ENCODE measurements at places on chromosomes 3 and 15.

GRCh38 chr3:117238806-117239205 lies 529.2 kb downstream of the TUSC7 start:
- no peak for DNase-seq

- no peak for DNase-seq
Measured at GRCh38 chr15:68894208-68894607, 36.1 kb upstream of the SPESP1 start.

GRCh38 chr3:169966951-169967915 lies 626 bp downstream of the SEC62 start:
- peak; percentile 85 for DNase-seq

GRCh38 chr3:186270701-186271100 lies 91.3 kb downstream of the DGKG start:
- no peak for DNase-seq

DNA sequence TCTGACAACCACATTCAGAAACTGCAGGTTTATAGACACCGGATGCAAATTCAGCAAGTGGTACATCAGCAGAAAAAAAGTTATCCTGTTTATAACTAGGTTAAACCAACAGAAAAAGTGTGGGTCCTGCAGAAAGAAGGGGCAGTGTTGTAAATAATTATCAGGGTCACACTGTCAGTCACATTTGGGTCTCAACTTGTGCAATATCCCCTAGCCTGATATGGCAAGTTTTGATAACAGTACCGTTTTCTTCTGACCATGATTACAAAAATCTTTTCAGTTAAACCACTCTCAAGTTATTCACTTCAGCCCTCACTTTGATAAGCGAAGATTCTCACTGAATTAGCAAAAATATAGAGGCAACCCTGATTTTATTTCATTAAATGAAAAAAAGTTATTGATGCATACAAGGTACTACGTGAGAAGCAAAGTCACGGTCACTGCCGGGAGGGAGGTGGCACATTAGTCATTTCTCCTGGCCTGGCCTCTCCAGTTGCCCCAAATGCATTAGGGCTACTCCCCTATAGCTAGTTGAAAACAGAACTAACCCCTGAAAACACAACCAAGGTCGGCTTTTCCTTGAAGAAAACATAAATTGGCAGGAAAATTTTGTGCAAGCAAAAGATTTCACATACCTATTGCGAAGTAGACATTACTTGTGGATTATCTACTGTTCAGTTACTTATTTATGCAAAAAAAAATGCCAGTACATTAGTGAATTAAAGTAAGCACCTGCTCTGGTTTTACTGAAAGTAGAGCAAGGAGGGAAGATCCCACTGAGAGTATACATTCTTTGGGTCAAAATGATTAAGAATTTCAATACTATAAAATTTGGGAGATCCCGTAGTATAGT lies 28.6 kb downstream of the IL5RA start:
- no peak for DNase-seq

DNA sequence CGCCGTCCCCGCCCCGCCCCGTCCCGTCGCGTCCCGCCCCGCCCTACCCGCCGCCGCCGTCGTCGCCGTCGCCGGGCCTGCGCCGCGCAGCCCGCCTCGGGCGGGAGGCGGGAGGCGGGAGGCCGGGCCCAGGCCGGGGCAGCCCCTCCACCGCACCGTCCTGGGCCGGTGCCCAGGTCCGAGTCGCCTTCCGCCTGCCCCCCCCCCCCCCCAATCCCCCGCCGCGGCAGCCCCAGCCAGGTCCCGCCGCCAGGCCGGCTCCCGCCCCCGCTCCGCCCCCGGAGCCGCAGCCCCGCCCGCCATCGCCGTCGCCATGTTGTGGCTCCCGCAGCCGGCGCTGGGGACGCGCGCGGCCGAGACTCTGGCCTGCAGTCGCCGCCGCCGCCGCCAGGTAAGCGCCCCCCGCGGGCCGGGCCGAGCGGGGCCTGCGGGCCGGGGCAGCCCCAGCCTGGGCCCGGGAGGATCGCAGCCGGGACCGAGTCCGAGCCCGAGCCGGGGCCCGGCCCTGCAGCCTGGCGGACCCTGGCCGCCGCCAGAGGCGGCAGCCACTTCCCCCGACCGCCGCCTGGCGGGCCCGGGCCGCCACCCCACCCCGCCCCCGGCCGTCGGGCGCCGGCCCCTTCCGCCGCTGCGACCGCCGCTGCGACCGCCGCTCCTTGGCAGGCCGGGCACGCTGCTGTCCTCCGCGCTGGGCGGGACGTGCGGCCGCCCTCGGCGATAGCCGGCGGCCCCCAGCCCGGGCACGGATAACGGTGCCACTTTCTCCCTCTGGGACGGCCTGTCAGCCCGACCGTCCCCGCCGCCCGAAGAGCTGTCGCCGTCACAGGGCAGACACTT lies at the start of gene ZNF592:
ZNF592 (plus strand) TSS at position 319 of the 837 bp plus-strand sequence. CDS start 34,084 bp downstream, outside the sequence.
- peak; percentile 30 for DNase-seq

GRCh38 chr3:185880600-185880999 lies 55.8 kb upstream of the IGF2BP2 start:
- DNase-seq = no peak

GRCh38 chr3:104873331-104873730 lies 493.4 kb upstream of the ALCAM start:
- DNase-seq = no peak

GRCh38 chr3:196131921-196132320 lies 50.0 kb upstream of the TFRC start:
- no peak for DNase-seq

DNA sequence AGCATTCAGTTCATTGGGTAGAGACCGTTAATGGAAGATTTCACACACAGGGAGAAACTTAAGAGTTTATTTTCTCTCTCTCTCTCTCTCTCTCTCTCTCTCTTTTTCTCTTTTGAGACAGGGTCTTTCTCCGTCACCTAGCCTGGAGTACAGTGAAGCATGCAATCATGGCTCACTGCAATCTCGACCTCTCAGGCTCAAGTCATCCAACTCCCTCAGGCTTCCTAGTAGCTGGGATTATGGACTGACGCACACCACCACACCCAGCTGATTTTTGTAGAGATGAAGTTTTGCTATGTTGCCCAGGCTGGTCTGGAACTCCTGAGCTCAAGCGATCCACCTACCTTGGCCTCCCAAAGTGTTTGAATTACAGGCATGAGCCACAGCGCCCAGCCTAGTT lies 1.6 kb downstream of the WDR72 start:
- DNase-seq = no peak

- no peak for DNase-seq
Measured at GRCh38 chr15:29765898-29766527, 56.3 kb downstream of the TJP1 start.

DNA sequence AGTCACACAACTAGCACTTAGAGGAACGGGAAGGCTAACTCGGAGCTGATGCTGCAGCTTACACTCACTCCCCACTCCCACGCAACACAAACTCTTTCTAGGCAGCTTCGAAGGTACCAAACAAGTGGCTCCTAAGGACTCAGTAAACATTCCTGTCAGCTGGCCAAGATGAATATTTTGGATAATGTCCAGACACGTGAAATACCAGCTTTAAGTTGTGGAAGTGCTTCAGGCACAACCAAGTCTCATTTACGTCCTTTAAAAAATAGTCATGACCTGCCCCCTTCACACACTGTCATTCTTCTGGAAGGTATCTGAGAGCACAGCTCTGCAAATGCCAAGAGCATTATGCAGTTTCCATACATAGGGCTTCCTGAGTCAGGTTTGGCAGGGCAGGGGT lies 1005.9 kb upstream of the CFAP20DC start:
- DNase-seq = no peak

DNA sequence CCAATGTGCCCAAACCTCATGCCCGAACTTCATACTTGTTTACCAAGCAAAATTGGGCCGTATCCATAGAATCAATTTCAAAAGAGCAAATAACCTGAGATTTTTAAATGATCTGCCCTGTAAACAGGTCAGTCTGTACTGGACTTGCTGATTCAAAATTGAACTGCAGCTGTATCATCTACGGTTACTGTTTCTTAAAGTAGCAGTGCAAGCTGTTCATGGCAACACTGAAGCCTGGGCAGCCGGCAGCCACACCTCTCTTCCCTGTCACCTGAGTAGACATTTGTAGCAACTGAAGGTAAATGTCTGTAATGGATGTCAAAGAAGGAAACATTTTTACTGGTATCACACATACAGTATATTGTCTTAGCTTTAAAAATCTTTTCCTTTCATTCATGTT lies 10.6 kb downstream of the EIF4E3 start:
- DNase-seq = no peak

DNA sequence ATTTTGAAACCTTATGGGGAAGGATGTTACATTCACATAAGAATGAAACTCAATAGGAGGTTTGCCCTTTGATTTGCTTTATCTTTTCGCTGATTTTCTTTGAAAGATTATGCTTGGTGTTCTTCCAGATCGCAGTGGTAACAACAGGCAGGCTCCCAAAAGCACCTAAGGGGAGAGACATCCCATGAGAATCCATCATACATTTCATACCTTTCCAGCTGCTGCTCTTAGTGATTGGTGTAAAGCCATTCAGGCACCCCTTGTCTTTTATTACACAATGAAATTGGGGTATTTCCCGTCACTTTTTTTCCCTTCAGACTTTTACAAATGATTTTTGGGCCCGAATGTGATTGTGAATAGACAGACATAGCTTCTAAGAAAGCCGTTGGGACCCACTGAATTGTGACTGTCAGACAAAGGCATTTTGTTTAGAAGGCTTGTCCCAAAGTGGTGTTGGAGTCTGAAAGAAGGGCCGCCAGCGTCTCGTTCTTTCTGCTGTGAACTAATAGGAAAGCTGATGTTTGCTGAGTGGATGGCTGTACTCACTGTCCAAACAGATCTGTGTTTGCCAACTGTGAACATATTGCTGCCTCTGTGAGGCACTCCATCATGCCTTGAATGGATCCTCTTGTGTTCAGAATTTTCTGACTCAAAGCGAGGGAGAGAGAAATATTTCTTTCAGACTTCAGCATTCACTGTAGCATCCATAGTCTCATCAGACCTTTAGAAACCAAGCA lies 164.3 kb downstream of the FNDC3B start:
- no peak for DNase-seq

GRCh38 chr15:74957476-74958035 lies 984 bp upstream of the RPP25 start:
- DNase-seq = peak; percentile 55

- DNase-seq = no peak
Measured at GRCh38 chr3:119302697-119303551, 8.7 kb downstream of the ARHGAP31 start.

- no peak for DNase-seq
Measured at GRCh38 chr15:38196076-38196475, 56.6 kb upstream of the SPRED1 start.

DNA sequence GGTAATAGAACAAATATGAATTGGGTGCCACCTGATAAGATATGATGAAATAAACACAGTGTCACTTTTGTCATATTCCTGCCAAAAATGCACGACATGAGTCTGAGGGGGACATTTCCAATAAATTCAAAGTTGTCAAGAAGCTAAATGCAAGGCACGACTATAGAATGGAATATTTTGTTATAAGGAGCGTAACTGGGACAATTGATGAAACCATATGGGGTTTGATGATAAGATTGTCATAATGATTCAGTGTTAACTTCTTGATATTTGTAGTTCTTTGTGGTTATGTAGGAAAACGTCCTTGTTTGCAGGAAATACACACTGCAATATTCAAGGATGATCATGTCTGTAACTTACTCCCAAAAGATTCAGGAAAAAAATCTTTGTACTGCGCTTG lies 163.3 kb downstream of the MEX3B start:
- no peak for DNase-seq

- DNase-seq = no peak
Measured at GRCh38 chr15:36605604-36606263, 26.3 kb downstream of the CDIN1 start.

DNA sequence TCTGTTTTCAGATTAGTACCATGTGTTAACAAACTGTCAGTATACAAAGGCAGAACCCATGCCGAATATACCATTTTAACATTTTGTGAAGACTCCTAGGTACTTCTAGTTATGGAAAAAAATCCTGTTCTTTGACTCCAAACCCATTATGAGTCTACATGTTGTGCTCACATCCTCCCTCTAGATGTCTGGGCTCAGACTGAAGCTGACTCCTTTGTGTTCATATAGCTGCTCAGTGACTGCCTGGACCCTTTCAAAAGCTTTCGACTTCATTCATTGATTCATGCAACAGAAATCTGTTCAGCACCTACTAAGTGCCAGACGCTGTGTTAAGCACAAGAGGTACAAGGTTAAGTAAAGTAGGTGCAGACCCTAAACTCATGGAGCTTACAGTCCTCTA lies 60.5 kb downstream of the MEGF11 start:
- DNase-seq = no peak

DNA sequence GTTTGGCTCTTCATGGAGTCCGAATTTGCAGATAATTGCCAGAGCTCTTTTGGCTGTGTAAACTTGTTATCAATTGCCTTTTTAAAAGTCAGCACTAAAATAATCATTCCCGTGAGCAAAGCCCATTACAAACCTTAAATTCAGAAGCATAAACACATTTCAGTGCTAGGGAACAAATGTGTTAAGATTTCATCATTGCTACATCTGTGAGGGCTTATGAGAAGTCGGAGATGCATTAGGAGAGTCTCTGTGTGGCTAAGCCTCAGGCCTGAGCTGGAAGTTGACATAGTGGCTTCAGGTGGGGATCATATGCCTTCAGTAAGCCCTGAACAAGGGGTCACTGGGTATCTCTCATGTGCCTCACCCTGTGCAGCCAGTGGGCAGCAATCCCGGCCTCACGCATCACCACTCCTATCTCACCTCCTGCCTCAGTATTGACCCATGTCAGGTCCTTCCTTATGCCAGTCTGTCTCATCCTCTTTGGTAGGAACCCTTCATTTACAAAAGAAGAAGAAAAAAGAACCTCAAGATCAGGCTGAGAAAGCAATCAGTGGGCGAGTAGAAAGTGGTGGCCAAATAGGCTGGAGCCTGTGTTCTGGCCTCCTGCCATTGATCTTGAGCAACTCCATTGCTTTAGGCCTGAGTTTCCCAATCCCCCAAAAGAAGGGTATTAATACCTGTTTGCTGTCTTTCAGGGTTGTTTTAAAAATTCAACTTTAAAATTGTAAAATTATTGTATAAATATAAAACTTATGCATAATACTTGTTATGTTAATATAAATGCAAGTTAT lies 233.5 kb downstream of the IL20RB start:
- no peak for DNase-seq

DNA sequence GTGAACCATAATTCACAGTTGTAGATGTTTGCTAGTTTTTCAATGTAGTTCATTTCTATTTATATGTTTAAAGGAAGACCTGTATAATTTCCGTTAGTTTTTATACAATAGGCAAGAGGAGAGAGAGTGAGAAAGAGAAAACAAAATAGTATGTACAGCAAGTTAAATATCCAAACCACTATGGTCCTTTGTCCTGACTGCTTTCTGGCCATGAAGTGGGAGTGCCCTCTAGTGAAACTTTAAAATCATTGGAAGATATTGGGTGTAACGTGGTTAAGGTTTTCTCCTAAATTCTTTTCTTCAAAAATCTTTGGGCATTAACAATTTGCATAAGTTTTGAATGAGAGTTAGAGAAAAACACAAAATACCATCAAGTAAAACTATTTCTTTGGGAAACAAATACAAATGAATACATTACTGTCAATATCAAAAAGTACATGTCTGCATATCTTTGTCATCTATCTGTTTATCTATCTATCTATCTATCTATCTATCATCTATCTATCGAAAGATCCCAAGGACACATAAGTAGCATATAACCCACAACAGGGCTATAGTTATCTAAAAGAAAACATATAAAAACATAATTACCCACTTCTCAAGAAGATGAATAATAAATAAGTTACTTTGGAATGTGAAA lies 534.6 kb upstream of the ATP11B start:
- DNase-seq = peak; percentile 58
